ENCODE measurements at places on chromosomes 5 and 9.

GRCh38 chr5:53009816-53010215 lies 20.7 kb downstream of the ITGA2 start:
- DNase-seq, result no peak

DNA sequence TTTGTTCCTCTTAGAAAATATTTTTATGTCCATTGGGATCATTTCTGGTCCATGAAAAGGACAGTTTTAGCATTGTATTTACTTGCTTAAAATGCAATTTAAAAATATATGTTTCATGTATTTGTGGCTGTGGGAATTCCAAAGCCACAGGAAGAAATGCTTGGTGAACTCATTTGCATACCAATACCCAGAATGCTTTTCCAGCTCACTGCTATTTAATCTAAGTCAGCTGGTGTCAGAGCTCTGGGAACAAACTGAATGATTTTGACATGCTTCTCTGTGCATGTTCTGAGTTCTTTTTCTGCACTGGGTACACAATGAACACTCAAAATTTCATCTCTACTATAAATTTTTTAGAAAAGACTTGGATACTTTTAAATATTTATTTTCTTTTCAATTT lies 482.8 kb upstream of the ARRDC3 start:
- no peak for DNase-seq

DNA sequence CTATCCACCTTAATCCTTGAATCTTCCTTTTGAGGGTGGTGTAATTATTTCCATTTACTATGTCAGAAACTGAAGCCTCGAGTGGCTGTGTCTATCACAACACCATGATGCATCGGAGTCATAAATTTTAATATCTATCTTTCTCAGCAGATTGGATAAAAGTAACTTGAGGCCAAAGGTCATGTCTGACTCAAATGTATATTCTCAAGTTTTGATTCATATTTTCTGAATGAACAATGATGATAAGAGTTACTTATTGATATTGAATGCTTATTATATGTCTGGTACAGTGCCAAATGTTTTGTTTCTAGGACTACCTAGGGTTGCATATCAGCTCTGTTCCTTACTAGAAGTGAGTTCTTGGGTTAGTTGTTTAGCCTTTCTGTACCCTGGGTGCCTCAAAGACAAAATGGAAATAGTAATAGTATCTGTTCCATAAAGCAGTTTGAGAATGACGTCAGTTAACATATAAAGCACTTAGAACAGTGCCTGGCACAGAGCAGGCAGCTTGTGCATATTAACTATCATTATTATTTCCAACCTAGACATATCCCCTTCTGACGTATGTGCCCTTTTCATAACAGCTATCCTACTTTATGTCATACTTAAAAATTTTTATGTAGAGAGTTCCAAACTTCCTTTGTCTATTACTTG lies 42.6 kb downstream of the PRDM6 start:
- DNase-seq, result no peak

- DNase-seq, result no peak
Measured at GRCh38 chr5:124408738-124409453, 337.5 kb downstream of the ZNF608 start.

- no peak for DNase-seq
Measured at GRCh38 chr9:8863886-8864544, 1064.4 kb upstream of the DMAC1 start.

DNA sequence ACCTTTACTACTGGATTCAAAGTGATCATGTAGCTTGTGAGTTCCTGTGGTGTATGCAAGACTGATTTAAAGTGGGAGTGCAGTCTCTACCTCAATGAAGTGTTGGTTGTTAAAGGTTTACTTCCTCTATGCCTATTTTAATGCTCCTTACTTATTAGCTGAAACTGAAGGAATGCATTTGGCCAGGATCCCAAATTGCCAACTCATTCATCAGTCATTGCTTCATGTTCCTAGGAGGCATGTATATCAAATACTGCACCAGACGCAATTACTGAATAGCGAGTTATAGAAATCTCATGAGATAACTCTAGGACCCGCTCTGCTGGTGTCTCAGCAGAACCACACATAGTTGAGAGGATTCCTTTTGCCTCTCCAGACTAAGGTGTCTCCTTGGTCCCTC lies 143.0 kb upstream of the RPS23 start:
- no peak for DNase-seq

GRCh38 chr5:180375955-180376354 lies 22.8 kb upstream of the GFPT2 start:
- no peak for DNase-seq

GRCh38 chr5:72245951-72246532 lies 74.0 kb downstream of the MRPS27 start:
- DNase-seq, result no peak

GRCh38 chr5:14415698-14416074 lies 165.9 kb upstream of the OTULINL start:
- no peak for DNase-seq

GRCh38 chr5:144040615-144041305 lies 129.7 kb downstream of the YIPF5 start:
- DNase-seq, result no peak

DNA sequence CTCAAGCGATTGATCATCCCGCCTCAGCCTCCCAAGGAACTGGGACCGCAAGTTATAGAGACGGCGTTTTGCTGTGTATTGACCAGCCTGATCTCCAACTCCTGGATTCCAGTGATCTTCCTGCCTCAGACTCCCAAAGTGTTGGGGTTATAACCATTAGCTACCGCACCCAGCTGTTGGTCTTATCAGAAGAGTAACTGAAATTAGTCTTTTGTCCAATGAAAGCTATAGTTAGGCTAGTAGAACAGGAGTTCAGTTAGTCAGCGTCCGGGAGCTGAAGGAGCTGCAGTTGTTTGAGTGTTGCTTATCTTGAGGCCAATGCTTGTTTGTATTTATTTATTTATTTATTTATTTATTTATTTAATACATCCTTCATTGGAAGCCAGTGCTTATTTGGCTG lies 3.2 kb upstream of the MIGA2 start:
- no peak for DNase-seq

DNA sequence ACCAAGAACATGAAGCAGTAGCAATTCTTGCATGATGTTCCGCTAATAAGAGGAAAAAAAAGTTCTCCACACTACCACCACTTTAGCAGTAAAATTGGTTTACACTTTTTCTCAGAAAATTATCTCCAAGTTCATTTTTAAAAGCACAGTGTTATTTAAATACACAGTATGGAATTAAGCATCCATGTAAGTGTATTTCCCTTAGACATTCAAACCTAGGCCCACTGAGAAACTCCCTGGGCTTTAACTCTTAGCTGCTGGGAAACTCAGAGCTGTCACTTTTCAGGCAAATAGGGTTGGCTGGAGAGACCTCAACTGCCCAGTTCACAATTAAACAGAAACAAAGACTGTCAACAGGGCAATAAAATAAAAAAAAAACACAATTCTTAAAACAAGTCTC lies 2.7 kb downstream of the GNAQ start:
- no peak for DNase-seq

DNA sequence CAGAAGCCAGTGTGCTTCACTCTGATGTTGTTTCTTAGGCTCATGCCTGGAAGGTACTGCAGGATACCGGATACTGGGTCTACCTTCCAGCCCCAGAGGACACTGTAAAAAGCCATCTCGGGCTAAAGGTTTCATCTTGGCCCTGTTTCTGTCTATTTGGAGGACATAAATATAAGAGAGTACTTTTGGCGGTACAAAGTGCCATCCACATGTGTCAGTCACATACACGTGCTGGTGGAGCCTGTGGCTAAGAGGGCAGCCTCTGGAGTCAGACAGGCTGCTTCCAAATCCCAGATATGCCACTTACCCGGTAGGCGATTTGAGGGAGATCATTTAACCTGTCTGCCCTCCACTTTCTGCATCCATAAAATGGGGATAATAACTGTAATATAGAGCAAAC lies 160.4 kb downstream of the NR3C1 start:
- no peak for DNase-seq

Data from activated CD4-positive, alpha-beta T cell treated with anti-CD3 and anti-CD28 coated beads, Interleukin-2, amount 50 U/mL, for 24 hours (primary cell).